ENCODE measurements at places on chromosomes 5 and 9.

GRCh38 chr5:15621094-15621493 lies 121.1 kb downstream of the FBXL7 start:
- DNase-seq, result no peak

DNA sequence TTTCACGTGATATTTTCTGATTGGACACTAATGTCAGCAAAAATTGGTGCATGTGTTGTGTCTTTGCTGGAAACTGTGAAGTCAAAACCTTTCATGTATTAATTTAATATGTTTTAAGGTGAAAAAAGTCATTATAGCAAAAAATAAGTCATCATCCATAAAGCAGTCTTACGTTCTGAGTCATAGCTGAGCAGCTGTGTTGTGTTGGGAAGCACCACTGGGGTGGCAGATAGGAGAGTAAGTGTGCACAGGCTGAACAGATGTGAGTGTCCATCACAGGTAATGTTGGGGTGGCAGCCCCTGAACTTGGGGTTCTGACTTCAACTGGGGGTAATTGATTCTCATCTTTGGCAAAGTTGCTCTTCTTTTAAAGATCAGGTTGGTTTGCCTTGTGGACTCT lies 156.8 kb downstream of the NXNL2 start:
- no peak for DNase-seq

DNA sequence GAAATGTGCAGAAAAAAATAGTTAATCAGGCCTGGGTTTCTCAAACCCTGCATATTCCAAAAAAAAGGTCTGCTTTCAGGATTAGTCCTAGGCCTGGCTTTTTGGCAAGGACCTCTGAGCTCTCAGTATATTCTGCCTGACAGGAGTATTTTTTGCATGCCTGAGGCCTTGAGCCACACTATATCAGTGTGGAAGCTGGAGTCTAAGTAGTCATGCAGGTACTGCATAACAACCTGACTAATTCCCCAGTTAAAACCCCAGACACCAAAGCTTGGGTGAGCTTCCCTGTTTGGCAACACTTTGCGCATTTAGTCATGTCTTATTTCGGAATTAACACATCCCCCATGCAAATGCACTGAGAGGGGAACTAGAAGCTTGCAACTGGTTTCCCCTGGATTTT lies 359.5 kb downstream of the CETN3 start:
- DNase-seq, result no peak

- no peak for DNase-seq
These were observed 22.7 kb downstream of the CCNH start for GRCh38 chr5:87390075-87390474.

DNA sequence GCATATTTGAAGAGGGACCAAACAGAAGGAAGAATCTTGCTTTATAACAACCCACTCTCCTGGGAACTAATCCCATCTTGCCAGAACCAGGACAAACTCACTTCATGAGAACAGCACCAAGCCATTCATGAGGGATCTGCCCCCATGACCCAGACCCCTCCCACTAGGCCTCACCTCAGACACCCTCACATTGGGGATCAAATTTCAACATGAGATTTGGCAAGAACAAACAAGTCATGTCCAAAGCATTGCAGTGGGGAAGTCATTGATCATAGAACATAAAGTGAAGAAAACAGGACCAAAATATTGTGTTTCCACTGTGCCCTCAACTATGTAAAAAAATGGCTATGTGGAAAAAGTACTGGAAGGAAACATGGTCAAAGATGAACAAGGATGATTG lies 43.9 kb downstream of the MAP1B start:
- no peak for DNase-seq

DNA sequence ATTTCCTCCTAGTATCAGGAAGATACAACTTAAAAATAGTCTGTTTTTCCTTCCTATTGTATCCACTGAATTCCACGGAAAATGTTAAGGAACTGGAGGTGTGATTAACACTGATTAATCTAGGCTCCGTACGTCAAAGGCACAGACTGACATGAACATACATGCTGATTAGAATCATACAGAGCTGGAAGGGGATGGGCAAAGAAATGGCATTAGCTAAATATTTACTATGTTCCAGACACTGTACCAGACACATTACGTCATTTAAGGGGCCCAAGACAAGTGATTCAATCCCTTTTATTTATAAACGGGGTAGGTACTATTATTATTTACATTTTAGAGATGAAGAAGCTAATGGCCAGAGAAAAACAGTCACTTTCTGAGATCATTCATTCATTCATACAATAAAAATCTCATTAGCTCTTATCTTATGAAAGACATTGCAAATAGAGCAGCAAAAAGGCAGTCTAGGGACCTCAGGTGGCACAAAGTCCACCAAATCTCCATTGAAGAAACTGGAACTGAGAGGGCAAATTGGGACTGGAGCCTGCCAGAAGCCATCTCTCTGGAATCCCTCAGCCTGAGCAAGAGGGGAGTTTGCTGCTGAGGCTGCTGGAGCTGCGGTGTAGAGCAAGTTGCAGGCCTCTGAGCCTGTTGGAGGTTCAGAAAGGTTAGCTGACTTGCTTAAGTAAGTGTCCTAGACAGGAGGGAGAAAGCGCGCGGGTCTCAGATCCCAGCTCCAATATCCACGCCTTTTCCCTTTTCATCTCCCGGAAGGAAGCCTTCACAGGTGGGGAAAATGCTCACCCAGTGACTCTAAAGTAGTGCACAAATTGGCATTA lies 1.6 kb upstream of the TGFBR1 start:
- no peak for DNase-seq

Measured in SK-MEL-5 (cell line).